ENCODE measurements at places on chromosomes 5 and 9.

- DNase-seq, result no peak
Measured at GRCh38 chr5:113357696-113358476, 76.9 kb downstream of the TSSK1B start.

DNA sequence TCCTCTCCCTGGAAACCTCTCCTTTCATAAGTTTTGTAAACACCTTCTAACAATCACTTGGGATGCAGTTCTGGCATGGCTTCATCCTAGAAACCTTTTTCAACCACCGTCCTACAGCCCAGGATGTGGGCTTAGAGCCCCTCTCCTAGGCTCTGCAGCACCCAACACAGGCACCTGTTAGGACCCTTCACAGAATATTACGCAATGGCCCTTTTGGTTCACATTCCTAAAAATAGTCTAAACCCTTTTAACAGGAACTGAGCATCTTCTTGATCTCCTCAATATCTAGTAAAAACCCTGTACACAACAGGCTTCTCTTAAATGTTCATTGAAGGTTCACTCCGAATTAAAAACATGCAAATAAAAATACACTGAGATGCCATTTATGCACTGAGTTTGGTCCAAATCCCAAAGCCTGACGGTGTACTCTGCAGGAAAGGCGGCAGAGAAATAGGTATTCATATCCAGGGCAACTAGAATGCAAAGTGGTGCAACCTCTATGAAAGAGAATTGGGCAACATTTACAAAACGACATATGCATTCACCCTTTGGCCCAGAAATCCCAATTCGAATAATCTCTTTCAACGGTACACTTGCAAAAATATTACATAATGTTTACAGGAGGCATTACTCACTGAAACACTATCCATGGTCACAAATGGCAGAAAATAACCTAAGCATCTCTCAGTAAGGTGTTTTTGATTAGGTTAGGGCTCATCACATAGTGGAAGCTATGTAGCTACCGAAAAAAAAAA, 169.3 kb downstream of the SEMA5A start:
- DNase-seq, result no peak

- peak; percentile 59 for DNase-seq
Measured at GRCh38 chr9:105693435-105694189, 729 bp upstream of the TMEM38B start.

GRCh38 chr5:89435347-89435746, 552.4 kb upstream of the MEF2C start:
- DNase-seq, result no peak

DNA sequence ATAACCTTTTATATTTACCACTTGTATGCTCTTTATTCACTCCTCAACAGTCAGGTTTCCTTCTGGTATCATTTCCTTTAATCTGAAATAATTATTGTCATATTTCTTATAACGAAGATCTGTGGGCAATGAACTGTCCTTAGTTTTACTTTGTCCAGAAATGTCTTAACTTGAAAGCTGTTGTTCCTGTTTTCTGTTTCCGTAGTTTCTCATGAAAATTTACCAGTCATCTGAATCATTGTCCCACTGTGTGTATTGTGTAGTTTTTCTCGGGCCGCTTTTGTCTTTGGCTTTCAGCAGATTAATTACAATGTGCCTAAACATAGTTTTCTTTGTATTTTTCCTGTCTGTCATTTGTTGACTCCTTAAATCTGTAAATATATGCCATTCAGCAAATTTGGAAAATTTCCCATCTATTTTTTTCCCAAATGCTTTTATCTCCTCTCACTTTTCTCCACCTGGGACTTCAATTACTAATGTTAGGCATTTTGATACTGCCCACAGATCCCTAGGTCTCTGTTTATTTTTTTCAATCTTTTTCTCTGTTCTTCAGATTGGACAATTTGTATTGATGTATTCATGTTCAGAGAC, 74.9 kb downstream of the PDE8B start:
- no peak for DNase-seq

- DNase-seq, result peak; percentile 30
Measured at GRCh38 chr5:69217151-69217511, 17.6 kb upstream of the CDK7 start.

- no peak for DNase-seq
Measured at GRCh38 chr9:89961616-89962341, 357.0 kb downstream of the GADD45G start.

DNA sequence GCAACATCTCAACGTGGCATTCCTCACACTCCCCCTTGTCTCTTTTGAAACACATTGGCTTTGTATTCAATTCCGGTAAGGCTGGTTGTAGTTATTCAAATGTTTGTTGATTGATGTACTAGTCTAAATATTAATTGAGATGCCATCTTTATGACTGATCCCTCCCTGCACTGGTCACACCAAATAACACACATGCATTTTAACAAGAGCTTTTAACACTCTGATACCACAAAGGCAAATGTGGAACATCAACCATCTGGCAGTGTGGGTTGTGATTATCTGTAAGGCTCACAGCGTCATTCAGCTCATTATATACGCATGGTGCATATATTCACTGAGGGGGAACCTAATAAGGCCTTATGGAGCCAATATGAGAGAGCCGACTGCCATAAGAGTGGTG, 305.0 kb downstream of the TENT4A start:
- no peak for DNase-seq

GRCh38 chr5:143180751-143181150, 222.7 kb downstream of the NR3C1 start:
- DNase-seq, result no peak

DNA sequence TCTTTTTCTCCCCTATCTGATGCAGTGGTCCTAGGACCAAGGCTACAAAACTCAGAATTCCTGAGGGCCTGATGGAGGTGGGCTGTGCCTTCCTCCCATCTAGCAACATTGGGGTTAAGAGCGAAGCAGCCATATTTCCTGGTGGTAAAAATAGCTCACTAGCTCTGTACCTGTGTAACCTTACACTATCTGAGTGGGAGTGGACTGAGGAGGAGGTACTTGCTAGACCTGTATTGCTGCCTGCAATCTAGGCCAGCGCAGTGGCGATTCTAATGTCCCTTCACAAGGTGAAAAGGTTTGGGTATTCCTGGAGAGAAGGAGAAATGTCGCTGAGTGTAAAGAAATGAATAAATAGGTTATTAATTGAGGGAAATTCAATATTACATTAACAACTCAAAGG, 80.2 kb upstream of the LIFR start:
- no peak for DNase-seq

DNA sequence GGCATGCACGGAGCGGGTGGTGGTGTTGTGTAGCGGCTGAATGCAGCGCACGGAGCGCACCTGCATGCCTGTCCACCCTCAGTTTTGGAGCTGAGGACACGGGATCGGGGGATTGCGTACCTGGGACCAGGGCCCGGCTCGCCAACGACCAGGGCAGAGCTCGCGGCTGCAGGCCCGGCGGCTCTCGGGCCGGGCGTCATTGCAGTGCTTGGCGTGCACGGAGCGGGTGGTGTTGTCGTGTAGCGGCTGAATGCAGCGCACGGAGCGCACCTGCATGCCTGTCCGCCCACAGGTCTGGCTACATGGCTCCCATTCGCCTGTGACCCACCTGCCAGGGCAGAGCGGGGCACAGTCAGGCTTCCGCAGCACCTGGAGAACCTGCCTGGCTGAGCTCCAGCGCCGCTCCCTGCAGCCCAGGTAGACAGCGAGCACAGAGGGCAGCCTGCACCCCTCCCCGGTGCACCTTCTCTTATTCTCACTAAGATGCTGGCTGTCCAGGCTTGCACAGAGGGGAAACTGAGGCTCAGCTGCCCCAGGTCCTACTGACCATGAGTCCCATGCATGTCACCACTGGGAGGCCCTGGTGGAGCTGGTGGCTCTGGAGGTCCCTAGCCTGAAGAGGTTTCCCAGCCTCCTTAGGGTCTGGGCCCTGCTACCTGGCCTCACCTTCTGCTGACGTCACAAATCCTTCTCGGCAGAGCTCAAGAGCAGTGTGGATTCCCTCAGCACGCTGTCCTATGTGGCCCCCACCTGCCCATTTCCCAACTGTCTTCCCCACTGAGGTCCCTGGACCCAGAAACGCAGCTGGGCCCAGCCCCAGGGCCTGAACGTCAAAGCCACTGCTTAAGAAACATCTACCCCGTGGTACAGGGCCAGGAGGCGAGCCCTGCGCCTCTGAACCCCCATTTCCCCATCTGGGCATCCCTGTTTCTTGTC, 64.9 kb downstream of the ZNF354C start:
- DNase-seq, result peak; percentile 32

GRCh38 chr9:135976944-135977343, 15.8 kb upstream of the UBAC1 start:
- DNase-seq, result no peak

DNA sequence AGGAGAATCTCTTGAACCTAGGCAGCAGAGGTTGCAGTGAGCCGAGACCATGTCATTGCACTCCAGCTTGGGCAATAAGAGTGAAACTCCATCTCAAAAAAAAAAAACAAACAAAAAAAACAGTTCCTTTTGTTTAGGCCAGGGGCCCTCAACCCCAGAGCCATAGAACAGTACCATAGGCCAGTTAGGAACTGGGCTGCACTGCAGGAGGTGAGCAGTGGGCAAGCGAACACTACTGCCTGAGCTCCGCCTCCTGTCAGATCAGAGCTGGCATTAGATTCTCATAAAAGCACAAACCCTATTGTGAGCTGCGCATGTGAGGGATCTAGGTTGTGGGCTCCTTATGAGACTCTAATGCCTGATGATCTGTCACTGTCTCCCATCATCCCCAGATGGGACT, 49.1 kb upstream of the SUB1 start:
- no peak for DNase-seq

DNA sequence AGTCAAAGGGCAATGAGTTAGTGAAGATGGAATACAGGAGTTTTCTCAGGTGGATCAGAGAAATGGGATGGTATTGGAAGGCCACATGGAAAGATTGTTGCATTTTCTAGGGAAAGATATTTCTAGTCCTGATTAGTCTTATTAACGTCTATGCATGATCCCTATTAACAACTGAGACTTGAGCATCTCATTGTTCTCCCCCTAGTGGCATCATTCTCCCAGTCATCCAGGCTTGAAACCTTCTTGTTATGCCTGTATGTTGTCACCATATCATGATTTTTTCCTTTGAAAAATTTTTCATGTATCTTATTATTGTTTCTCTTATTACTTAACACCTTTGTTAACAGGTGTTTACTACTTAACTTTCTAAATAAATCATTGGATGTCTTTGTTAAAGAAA, 34.4 kb downstream of the KIF2A start:
- DNase-seq, result no peak

DNA sequence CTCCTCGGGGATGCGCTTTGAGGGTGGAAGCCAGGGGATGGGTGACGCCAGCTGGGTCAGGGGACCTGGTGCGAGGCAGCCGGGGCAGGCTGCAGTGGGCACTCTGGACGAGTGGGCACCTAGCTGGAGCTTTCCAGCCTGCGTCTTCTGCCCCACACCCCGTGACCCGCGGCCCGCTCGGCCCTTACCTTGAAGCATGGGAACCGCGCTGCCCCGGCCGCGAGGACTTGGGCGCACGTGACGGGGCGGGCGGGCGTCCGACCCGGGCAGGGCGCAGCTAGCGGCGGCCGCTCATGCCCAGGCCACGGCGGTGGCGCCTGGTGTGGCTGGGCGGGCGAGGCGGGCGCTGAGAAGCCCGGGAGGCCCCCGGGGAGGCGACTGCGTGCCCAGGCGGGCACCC, 300 bp downstream of the FAM163B start:
- no peak for DNase-seq

GRCh38 chr5:128036950-128037349, 46.6 kb upstream of the SLC12A2 start:
- DNase-seq, result no peak

- no peak for DNase-seq
Measured at GRCh38 chr9:3676766-3677165, 151.0 kb upstream of the RFX3 start.

- DNase-seq, result no peak
Measured at GRCh38 chr9:70477907-70478480, 63.5 kb upstream of the KLF9 start.

GRCh38 chr5:41891066-41891707, 13.0 kb upstream of the RIMOC1 start:
- no peak for DNase-seq

DNA sequence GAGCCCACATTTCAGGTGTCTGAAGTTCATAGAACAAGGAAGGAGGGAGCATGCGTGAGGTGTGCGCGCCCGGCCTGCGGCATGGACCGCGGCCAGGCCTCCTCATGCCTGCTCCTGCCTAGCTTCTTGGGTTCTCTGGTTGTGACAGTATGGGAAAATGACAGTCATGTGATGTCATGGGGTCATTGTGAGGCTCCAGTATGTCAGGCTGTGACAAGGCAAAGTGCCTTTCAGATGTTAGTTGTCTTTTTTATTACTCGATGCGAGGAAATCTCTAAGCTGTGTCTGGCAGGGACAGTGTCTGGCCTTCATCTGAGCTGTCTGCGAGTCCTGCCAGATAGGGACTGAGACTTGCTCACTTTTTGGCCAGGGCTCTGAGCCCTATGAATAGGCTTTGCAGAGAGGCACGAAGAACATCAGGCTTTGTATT, 13.3 kb downstream of the UCK1 start:
- no peak for DNase-seq

- DNase-seq, result no peak
Measured at GRCh38 chr5:168683927-168684295, 104.7 kb upstream of the PANK3 start.

- DNase-seq, result no peak
Measured at GRCh38 chr9:127524373-127524772, 73.1 kb downstream of the LRSAM1 start.

DNA sequence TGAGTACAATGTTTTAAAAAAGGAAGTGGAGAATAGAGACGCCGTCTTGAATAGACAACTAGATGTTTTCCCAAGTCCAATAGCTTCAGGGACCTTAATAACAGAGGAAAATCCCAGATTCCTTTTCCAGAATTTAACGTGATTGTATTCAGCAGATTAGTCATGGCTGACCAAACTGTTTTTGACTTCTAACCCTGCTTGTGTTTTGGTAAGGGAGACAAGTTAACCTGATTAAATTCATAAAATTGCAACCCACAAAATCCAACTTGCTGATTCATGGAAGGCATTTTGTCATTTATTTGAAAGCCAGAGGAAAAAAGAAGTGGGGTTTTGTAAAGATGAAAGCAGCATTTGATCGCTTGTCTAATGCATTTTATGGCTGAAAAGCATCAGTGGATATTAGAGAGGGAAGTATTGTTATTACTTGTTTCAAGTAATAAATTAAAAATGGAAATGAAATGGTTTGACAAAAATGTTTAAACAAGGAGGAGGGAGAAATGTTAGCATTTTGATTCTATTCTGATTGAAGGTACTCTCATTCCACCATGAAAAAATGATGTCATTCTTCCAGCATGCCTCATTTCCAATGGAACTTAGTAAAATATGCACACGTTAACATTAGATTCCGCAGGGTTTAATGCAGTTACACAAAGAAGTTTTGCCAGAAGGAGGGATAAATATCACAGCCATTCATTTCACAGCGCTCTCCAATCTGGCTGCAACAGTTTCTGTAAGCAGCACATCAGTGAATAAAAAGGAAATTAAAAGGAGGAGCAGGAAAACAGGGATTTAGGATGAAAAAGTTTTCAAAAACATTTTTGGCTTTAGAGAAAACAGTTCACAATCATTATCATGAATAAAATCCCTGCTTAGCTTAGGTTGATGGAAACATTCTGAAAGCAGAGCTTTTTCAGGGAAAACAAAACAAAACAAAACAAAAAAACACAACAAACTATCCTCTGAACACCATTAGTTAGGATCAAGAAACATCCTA, 314.7 kb downstream of the PRR16 start:
- no peak for DNase-seq

GRCh38 chr5:40552981-40553380, 126.7 kb upstream of the PTGER4 start:
- no peak for DNase-seq

Data from activated CD8-positive, alpha-beta memory T cell treated with anti-CD3 and anti-CD28 coated beads for 24 hours (primary cell).